ENCODE measurements at places on chromosomes 1 and 21.

GRCh38 chr21:25094695-25095094 is 512.6 kb downstream of the MRPL39 start:
- no peak for DNase-seq

DNA sequence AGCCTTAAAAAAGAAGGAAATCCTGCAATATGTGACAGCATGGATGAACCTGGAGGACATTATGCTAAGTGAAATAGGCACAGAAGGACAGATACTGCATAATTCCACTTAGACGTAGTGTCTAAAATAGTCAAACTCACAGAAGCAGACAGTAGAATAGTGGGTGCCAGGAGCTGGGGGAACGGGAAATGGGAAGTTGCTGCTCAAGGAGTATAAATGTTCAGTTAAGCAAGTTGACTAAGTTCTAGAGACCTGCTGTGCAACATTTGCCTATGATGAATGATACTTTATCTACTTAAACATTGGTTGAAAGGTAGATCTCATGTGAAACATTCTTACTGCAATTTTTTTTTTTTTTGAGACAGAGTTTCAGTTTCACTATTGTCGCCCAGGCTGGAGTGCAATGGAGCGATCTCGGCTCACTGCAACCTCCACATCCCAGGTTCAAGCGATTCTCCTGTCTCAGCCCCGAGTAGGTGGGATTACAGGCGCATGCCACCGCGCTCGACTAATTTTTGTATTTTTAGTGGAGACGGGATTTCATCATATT is 197.8 kb downstream of the HIVEP3 start:
- DNase-seq: no peak

DNA sequence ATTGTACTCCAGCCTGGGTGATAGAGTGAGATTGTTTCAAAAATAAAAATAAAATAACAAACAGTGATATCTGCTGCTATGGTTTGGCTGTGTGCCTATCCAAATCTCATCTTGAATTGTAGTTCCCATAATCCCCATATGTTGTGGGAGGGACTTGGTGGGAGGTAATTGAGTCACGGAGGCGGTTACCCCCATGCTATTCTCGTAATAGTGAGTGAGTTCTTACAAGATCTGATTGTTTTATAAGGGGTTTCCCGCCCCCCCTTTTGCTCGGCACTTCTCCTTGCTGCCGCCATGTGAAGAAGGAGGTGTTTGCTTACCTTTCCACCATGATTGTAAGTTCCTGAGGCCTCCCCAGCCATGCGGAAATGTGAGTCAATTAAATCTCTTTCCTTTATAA is 47.8 kb downstream of the ACTL8 start:
- no peak for DNase-seq

DNA sequence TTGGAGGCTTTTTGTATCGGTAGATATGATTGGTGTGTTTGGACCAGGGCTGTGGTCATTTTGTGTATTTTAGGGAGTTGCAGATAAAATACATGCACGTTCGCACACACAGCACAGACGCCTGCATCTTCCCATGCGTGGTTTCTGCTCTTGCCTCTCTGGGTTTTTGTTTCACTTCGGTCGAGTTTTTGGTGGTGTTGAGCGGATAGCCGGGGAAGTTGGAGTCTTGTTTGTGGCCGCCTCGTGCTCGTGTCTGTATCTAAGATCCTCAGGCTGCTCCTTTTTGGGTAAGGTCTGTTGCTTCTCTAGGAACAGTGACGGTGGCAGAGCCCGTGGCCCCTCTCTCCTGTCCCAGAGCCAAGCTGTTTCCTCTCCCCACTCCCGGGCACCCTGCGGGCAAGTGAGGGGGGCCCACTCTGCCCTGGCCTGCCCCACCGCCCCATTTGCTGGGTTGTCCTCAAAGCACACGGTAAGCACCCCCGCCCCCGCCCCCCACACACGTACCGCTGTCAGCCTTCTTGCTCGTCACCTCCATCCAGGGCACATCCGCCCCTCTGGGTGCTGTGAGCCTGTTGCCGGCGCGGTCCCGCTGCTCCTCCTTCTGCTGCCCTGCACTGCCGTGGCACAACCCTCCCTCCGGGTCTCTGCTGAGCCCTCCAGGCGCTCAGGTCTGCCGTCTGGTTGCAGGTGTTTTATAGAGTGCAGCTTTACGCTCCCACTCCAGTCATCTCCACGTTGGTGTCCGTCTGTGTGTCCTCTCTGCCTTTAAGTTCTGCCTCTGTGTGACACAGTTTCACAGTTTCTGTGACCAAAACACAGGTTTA is 51.9 kb downstream of the AGPAT3 start:
- peak; percentile 59 for DNase-seq

- no peak for DNase-seq
Measured at GRCh38 chr1:235423214-235423652, 56.0 kb downstream of the TBCE start.

DNA sequence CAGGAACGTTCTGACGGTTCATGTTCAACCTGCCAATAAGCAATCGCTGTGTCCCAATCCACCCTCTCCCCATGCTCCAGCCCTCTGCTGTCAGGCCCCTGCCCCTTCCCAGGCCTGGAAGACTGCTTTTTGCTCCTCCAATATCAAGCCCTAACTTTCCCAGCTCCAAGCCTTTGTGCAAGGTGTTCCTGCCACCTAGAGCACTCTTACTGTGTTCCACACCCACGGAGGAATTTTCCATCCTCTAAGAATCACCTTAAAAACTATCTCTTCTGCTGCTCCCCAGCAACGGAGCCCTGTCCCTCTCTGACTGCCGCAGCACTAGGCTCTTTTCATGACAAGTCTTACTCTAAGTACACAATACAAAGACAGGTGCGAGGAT is 657.9 kb downstream of the AJAP1 start:
- DNase-seq: no peak

- no peak for DNase-seq
Measured at GRCh38 chr21:25878344-25878743, 143.6 kb downstream of the GABPA start.

GRCh38 chr1:5220821-5221220 is 566.4 kb downstream of the AJAP1 start:
- DNase-seq: no peak

DNA sequence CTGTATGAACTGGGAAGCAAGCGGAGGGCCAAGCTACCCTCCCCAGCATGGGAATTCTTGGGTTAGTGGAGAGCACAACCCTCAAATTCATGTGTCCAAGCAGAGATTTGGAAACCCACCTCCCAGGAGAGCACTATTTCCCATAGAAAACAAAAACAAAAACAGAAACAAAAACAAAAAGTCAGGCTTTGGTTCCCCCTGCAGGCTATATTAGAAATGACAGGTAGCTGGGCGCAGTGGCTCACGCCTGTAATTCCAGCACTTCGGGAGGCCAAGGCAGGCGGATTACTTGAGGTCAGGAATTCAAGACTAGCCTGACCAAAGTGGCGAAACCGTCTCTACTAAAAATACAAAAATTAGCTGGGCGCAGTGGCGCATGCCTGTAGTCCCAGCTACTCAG is 10.8 kb downstream of the MINDY1 start:
- DNase-seq: no peak

DNA sequence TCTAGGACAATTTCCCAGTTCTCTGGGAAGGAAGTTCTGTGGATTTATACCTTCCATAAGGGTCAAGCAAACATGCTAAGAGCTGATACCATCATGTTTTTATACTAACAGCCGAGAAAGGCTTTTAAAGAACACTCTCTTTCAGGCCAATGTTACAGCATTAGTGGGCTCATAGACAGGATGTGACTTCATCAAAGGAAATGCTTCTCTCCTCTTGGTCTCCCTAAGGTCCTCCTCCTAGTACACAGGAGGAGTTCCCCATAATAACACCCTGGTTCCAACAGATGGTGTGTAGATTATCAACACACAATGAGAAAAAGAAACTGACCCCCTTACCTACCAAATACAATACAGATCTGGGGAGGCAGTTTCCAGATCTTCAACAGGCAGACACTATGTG is 26.7 kb upstream of the GLIS1 start:
- no peak for DNase-seq

DNA sequence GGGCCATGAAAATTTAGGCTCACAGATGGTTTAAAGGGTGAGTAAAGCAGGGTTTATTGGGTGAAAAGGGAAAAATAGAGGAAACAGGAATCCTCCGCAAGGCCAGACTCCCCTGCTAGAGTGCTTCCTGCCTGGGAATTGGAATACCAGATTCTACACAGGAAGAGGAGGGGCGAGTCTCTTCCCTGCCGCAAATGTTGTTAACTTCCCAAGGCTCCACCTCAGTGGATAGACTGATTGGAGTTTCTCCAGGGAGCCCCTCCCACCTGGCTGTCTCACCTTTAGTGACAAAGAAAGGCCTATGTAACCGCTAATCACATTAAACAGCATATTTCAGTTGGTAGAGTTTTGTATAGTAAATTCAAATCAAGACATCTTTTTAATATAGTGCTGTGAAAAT is 1450.1 kb downstream of the KCNT2 start:
- no peak for DNase-seq

DNA sequence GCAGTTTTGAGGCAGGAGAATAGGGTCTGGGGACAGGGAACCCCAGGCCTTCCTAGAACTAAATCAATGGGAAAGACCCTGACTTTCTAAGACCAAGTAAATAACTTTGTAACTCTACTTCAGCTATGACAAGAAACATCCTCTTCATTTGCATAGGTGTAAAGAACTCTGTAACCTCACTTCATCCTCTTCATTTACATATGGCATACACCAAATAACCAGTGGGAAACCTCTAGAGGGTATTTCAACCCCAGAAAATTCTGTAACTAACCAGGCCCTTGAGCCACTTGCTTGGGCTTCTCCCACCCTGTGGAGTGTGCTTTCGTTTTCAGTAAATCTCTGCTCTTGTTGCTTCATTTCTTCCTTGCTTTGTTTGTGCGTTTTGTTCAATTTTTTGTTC is 495.6 kb downstream of the SIPA1L2 start:
- DNase-seq: no peak

DNA sequence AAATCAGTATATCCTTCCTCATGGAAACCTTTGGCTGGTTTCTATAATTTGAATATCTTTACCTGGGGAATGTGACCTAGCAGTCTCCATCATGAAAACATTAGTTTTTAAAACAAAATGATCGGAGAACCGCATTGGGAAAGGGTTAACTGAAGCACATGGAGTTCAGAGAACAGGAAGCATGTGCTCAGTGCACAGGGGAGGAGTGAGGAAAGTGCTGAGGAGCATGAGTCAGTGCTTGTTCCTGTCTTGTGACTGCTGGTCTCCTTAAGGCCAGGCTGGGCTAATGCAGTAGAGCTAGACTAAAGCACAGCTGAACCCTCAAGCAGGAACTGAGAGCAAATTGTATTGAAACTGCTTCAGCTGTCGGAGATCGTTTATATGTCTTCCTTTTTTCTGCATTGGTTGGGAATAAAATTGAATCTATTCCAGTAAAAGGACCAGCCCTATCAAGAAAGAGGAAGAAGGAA is 5.8 kb downstream of the IFI16 start:
- DNase-seq: peak; percentile 59

- DNase-seq: no peak
Measured at GRCh38 chr1:18329469-18330253, 151.1 kb upstream of the KLHDC7A start.

- no peak for DNase-seq
Measured at GRCh38 chr21:17610911-17611310, 1.8 kb downstream of the BTG3 start.

DNA sequence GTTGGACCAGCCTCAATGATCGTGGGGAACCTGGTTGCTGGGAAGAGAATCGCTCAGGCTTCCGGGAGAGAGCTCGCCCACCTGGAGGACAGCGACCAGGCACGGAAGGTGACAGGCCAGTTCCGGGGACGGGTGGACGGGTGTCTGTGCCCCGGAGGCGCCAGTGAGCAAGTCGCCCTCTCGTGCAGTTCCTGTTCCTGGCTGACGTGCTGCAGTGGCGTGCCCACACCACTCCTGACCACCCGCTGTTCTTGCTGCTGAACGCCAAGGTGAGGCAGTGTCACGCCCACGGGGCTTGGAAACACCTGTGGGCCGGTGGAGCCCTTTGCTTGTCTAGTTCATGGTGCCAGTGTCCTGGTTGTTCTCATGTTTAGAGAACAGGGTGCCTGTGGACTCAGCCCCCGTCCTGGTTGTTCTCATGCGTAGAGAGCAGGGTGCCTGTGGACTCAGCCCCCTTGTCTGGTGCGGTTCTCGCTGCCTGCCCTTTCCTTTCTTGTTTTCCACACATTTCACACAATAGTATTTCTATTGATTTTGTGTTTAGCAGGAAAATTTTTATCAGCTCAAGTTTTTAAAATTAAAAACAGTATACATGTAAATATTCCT is 53.1 kb downstream of the S100B start:
- no peak for DNase-seq

DNA sequence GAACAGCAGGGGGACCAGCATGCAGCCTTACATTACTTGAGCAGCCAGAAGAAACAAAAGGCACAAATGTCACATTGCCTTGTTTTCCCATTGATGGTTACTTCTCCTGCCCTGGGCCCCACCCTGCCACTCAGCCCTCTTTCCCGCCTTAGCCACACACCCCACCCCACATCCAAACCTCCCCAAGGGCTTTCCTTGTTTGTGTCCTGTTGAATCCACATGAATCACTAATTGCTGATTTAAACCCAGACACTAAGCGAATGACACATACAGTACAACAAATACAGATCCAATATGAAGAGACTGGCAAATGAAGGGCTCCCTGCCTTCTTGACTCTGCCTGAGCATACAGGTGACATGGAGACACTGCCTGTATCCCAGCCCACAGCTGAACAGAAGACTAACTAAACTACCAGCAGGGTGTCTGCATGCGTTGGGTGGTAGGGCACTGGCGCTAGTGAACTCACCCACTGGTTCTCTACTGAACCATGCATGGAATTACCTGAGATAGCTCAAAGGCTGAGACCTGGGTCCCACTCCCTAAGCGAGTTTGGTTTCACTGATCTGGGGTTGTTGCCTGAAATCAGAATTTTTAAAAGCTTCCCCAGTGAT is 3.1 kb downstream of the IGSF3 start:
- DNase-seq: no peak

DNA sequence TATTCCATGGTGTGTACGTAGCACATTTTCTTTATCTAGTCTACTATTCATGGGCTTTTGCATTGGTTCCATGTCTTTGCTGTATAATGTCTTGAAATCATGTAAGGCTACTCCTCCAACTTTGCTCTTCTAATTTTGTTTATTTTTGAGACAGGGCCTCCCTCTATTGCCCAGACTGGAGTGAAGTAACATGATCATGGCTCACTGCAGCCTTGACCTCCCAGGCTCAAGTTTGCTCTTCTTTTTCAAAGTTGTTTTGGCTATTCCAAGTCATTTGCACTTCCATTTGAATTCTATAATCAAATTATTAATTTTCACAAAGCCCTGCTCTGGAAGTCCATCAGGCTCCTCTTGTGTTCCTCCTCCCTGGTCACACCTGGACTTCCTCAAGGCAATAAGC is 90.2 kb upstream of the SGIP1 start:
- DNase-seq: no peak

DNA sequence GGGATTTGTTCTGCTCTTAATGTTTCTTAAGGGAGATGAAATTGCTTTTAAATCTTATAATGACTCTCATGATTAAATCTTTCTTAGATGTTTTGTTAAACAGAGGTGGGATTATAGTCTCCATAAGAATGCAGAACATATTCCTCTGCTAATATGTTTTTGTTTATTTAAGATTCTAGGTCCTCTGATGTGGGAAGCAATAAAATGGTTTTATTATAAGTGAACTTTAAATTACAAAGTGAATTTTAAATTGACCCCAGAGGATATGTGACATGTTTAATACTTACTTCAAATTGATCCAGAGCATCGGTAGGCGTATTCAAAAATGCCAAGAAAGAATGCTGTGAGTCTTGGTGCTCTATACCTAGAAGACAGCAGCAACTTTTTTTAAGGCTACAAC is 129.4 kb downstream of the COQ8A start:
- no peak for DNase-seq

GRCh38 chr1:163826500-163826899 is 504.7 kb downstream of the NUF2 start:
- DNase-seq: no peak

Data from effector CD4-positive, alpha-beta T cell (primary cell).